ENCODE measurements at places on chromosomes 12 and 14.
A peak's percentile ranks its signal among the peaks of the same experiment; 100 is the strongest.

- H3K27me3 ChIP-seq, result peaks cover 31% of the 10 kb centered on the region
- peaks cover 19% of the 10 kb centered on the region for H3K4me1 ChIP-seq
- H3K4me3 ChIP-seq, result peak overlapping the region; percentile 85
- peak overlapping the region; percentile 84 for H3K27ac ChIP-seq
Observed at GRCh38 chr14:96390965-96391292, 999 bp upstream of the AK7 start.

GRCh38 chr12:95480230-95480629, 6.3 kb downstream of the METAP2 start:
- no peak for DNase-seq
- no peaks in the 10 kb centered on the region for H3K27me3 ChIP-seq
- no peak overlapping the region for H3K4me3 ChIP-seq
- no peak overlapping the region for H3K27ac ChIP-seq
- H3K4me1 ChIP-seq, result peaks cover 63% of the 10 kb centered on the region
- peaks cover 57% of the 10 kb centered on the region for H3K36me3 ChIP-seq

DNA sequence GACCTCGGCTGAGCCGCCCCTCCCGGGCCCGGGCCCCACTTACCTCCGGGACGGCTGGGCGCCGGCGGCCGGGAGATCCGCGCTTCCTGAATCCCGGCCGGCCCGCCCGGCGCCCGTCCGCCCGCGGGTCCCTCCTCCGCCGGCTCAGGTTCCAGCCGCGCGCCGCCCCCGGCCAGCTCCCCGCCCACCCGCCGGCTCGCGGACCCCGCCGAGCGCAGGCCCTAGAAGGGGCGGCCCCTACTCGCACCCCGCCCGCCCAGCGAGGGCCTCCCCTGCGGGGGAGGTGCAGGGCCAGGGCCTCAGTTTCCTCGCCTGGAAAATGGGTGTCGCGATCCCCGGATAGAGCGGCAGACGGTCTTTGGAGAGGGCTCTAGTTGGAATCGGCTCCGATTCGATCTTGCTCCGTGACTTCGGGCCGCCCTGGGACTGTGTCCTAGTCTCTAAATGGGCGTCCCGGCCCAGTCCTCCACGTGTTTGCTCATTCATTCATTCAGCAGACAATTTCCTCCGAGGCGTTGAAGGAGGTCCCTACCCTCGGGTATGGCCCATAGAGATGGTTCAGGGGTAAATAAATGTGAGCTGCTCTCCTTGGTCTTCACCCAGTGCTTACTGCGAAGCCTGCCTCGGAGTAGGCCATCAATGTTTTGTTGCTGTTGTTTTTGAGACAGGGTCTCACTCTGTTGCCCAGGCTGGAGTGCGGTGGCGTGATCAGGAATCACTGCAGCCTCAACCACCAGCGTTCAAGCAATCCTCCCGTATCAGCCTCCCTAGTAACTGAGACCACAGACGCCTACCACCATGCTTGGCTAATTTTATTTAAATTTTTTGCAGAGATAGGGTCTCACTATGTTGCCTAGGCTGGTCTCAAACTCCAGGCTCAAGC, at the start of gene TRPV4:
TSS of gene TRPV4 (minus strand) at position 92 of the 883 bp plus-strand sequence. CDS start 18,602 bp downstream, outside the sequence.
- no peak within 1 kb of the TSS for H3K27ac ChIP-seq
- H3K27me3 ChIP-seq, result peaks cover 75% of the 10 kb centered on the region
- H3K4me1 ChIP-seq, result peaks cover 3% of the 10 kb centered on the region
- no peaks in the 10 kb centered on the region for H3K36me3 ChIP-seq
- H3K4me3 ChIP-seq, result no peak within 1 kb of the TSS

- H3K4me3 ChIP-seq, result no peak overlapping the region
- H3K4me1 ChIP-seq, result no peaks in the 10 kb centered on the region
- H3K36me3 ChIP-seq, result no peaks in the 10 kb centered on the region
Observed at GRCh38 chr14:74548881-74549280, 55.3 kb downstream of the ISCA2 start.

DNA sequence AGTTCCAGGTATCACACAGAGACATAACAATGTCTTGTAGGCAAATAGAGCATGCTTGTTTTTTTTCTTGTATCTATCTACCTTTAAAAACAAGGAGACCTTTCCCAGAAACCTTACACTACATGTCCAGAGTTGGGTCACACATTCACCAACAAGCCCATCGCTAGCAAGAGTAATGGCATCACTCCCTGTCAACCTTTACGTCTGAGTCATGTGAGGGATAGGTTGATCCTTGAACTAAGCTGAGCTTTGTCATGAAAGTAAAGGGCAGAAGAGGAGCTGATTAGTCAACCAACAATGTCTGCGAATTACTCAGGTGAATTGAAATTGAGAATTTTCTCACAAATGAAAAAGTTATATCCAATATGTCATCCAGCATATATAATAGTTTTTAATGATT, 219.4 kb downstream of the CNTN1 start:
- H3K4me3 ChIP-seq, result no peak overlapping the region
- no peak overlapping the region for H3K27ac ChIP-seq
- no peaks in the 10 kb centered on the region for H3K36me3 ChIP-seq

DNA sequence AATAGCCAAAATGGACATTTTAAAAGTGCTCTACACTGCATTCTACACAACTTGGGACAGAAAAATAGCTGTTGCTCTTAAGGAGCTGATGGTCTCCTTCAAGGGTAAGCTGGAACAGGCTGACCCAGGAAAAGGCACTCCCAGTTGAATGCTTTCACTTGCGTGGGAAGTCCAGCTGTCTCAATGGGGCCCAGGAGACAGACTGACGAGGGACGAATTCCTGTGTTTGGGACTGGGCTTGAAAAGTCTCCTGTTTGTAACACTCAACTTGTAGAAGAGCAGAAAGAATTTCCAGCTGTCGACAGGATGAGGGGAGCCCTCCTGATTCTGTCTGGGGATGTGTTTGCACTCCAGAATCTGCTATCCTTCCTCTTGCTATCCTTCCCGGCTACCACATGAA, 180.8 kb downstream of the ZFP36L1 start:
- no peak overlapping the region for H3K27ac ChIP-seq
- H3K27me3 ChIP-seq, result no peaks in the 10 kb centered on the region
- no peak for DNase-seq
- H3K36me3 ChIP-seq, result peaks cover 4% of the 10 kb centered on the region
- H3K4me1 ChIP-seq, result peaks cover 11% of the 10 kb centered on the region

DNA sequence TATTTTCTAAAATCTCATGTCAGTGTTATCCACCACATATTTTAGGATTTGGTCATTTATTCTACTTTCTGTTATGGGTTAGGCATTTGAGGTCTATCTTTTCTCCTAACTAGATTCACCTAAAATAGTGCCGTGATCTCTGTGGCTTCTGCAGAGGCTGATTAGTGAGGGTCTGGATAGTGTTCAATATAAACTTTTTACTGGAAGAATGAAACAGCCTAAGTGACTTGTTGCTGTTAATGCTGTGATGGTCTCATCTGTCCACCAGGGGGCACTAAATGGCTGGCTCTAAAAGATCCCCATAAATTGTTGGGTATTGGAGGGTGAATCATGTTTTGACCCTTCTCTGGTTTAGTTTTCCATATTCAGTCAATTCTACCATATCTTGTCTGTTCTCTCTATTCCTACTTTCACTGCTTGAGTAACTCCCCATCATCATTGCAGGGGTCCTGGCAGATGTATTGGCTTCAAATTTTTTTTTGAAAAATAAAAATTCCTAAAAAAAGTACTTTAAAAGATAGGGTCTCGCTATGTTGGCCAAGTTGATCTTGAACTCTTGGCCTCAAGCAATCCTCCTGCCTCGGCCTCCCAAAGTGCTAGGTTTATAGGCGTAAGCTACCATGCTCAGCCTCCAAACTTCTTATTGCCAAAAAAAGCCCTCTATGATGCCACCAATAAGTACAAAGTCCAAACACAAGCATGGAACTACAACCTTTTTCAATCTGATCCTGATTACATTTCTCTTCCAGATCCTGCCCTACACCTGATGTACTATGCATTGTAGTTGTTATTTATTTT, 6.9 kb downstream of the PABPN1 start:
- peaks cover 4% of the 10 kb centered on the region for H3K27me3 ChIP-seq
- H3K36me3 ChIP-seq, result peaks cover 24% of the 10 kb centered on the region

- DNase-seq, result no peak
- H3K36me3 ChIP-seq, result peaks cover 2% of the 10 kb centered on the region
- peaks cover 15% of the 10 kb centered on the region for H3K4me1 ChIP-seq
- H3K27me3 ChIP-seq, result no peaks in the 10 kb centered on the region
- H3K4me3 ChIP-seq, result no peak overlapping the region
- H3K27ac ChIP-seq, result no peak overlapping the region
Observed at GRCh38 chr14:105388110-105388951, 10.0 kb upstream of the TEX22 start.

Measured in activated naive CD4-positive, alpha-beta T cell treated with anti-CD3 and anti-CD28 coated beads, Interleukin-2, amount 10 ng/mL, durations not matched to agents 7 days and 5 days (primary cell).